ENCODE measurements at places on chromosomes 4 and X.

GRCh38 chrX:69094977-69095669 lies 70.1 kb downstream of the PJA1 start:
- no peak for DNase-seq

GRCh38 chrX:2819345-2820135 lies 9.2 kb upstream of the GYG2 start:
- no peak for DNase-seq

GRCh38 chr4:90580326-90580725 lies 453.1 kb downstream of the CCSER1 start:
- DNase-seq: no peak

DNA sequence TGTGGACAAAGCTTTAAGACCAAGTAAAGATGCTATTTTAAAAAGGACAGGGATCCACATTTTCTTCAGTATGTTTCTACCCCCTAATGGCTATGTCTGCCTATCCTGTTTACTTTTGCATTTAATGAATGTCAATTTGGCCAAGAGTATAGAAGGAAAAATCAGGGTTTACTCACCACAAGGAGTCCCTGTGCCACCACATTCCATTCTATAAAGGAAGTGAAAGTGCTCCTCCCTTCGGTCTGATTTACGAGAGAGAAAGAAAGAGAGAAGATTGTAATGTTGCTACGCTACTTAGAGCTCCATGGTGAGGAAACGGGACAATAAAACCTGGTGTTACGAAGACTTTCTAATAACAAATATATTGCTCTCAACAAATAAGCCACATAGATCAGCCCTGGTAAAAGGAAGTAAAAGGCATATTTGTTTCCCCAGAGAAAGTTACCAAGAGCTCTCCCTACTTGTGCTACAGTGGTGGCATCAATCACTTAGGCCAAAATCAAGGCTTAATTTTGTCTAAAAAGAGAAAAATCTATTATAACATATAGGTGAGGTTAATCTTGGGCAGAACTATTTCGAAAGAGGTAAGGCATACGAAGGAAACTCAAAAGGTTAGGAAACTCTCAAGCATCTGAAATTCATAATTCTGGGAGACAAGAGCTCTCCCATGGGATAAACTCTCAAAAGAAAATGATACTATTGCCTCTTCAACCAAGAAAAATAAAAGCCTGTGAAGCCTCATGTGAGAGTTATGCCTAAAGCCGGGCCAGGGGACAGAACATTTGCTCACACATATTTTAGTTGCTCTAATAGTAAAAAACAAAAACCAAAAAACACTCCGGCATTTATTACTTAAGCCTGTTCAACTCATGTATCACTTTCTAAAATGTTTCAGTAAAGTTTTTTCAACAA lies 29.5 kb downstream of the TAPT1 start:
- DNase-seq: no peak

- DNase-seq: no peak
Observed at GRCh38 chr4:156547891-156548290, 423.7 kb downstream of the PDGFC start.

DNA sequence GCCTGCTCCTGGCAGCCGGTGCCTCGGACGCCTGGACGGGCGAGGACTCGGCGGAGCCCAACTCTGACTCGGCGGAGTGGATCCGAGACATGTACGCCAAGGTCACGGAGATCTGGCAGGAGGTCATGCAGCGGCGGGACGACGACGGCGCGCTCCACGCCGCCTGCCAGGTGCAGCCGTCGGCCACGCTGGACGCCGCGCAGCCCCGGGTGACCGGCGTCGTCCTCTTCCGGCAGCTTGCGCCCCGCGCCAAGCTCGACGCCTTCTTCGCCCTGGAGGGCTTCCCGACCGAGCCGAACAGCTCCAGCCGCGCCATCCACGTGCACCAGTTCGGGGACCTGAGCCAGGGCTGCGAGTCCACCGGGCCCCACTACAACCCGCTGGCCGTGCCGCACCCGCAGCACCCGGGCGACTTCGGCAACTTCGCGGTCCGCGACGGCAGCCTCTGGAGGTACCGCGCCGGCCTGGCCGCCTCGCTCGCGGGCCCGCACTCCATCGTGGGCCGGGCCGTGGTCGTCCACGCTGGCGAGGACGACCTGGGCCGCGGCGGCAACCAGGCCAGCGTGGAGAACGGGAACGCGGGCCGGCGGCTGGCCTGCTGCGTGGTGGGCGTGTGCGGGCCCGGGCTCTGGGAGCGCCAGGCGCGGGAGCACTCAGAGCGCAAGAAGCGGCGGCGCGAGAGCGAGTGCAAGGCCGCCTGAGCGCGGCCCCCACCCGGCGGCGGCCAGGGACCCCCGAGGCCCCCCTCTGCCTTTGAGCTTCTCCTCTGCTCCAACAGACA lies 4.4 kb downstream of the SOD3 start:
- no peak for DNase-seq

DNA sequence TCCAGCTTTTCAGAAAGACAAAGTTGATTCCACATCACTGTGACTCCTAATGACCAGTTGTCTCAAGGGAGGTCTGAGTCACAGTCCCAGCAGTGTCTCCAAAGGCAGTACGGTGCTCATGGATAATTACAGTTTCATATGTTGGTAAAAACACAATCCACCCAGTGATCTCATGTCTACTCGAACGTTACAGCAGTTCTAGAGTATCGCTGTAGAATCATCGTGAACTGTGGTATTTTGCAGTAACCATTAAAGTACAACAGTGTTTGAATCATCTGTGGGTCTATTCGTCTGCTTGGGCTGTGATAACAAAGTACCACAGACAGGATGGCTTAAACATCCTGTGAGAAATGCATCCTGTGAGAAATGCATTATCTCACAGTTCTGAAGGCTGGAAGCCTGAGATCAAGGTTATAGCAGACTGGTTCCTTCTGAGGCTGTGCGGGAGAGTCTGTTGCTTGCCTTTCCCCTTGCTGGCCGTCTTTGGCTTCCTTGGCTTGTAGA lies 121.1 kb upstream of the SORBS2 start:
- DNase-seq: no peak

DNA sequence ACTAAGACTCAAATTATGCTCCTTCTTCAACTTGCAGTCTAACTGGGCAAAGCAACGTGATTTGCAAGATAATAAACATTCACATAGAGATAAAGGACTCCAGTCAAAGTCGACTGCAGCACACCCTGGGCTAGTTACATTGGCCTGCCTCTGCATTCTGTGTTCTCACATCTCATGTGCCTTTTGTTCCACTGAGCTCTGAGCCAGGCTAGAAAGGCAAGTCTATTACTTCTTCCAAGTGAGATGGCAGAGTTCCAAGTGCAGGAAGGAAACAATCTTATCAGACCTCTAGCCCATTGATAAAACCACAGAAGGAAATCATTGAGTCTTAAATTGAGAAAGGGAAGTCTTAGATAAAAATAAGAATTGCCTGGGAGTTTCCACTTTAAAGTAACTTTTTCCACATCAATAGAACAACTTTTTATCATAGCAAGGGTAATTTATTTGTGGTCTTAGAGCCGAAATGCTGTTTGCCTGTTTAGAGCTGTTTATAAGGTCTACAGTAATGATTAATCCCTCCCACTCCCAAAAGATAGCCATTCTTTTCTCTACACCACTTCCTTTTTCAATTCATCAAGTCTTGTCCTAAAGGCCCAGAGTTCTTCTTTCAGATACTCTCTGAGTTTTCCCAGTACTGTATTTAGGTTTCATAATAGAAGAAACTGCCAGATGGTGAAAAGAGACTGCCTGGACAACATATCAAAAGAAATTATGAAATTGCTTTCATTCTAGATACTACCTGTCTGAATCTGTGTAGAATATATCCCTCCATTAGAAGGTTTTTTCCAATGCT lies 200.2 kb downstream of the GUCY2F start:
- DNase-seq: no peak

DNA sequence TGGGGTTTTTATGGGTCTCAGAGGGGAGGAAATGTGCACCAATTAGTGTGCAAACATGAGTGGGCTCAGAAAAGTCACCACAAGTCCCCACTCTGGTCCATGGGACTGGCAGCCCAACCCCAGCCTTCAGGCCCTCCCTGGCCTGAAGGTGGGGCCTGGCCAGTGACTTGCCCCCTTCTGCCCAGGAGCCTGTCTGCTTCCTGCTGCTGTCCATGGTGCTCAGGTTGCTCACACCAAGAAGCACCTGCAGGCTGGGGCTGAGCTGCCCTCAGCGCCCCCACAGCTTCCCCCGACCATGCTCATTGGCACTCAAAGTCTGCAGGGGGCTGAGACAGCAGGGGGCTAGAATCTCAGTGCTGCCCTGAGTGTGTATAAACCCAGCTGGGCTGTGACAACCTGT lies 30.6 kb upstream of the GC start:
- DNase-seq: no peak
